ENCODE measurements at places on chromosomes 6 and 20.

DNA sequence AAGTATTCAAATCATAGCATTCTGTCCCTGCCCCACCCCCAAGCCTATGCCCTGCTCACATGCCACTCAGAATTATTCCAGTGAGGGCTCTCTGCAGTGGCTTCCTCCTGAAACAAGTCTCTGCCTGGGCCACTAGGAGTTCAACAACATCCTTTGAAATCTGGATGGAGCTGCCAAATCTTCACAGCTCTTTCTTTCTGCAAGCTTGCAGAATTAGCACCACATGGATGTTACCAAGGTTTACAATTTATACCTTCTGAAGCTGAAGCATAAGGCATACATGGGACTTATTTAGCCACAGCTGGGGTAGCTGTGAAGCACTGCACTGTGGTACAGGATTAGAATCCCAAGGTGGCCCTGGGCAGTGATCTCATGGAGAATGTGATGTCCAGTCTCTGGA lies 577.5 kb downstream of the CD109 start:
- no peak for DNase-seq

GRCh38 chr20:57996936-57997890 lies 231.2 kb downstream of the ANKRD60 start:
- DNase-seq = no peak

DNA sequence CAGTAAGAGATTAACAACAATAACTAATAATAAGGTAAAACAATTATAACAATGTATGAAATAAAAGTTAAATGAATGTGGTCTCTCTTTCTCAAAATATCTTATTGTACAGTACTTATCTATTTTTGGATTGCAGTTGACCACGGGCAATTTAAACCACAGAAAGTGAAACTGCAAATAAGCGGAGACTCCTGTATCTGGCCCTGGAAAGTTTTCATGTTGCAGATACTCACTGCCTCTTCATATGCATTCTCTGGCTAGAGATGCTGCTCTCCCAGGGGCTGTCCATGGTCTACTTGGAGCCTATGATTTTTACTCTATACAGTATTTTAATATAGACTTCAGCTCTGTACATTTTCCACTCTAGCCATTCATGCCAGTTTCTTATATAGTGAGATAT lies 230.8 kb downstream of the FUT9 start:
- DNase-seq = no peak

- no peak for DNase-seq
These were observed 296.2 kb downstream of the NRN1 start for GRCh38 chr6:5710516-5710915.

DNA sequence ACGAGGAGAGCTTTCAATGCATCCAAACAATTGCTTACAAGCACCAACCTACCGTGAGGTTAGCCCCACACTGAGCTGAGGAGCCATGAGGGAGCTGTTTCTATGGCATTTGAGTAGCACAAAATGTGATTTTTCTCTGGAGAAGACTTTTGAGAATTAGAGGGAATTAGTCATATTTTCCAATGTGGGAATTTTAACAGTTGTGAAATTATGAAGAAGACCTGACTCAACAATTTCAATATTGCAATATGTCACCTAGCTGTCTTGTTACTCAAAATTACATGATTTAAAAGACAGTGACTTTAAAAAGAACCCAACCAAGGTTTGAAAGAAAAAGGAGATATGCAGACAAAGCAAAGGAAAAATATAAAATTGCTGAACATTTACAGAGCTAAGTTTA lies 62.6 kb upstream of the LY86 start:
- no peak for DNase-seq

- DNase-seq = no peak
These were observed 30.5 kb downstream of the GRM4 start for GRCh38 chr6:34115403-34115795.

DNA sequence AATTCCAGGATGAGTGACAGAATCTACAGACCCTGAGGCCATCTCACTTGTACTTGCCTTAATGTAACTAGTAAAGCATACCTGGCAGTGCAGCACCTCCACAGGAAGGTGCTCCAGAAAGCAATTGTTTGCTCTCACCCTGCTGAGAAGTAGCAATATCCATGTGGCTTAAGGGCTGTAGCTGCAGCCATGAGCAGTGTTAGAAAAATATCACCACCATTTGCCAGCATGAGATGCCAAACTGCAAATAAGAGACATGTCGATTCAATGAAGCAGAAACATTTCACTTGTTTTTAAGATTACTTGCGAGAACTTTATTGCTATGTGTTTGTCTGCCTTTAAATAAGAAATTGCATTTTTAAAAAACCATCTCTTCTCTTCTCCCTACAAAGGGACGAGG lies 151.5 kb downstream of the PRL start:
- no peak for DNase-seq

GRCh38 chr6:136303516-136303915 lies 13.9 kb upstream of the BCLAF1 start:
- no peak for DNase-seq
